ENCODE measurements at places on chromosomes 2 and 18.
A peak's percentile ranks its signal among the peaks of the same experiment; 100 is the strongest.

GRCh38 chr2:63789338-63790020 is 52.2 kb upstream of the UGP2 start:
- no peak for DNase-seq

- DNase-seq: no peak
Observed at GRCh38 chr18:5439986-5440696, 103.7 kb downstream of the EPB41L3 start.

DNA sequence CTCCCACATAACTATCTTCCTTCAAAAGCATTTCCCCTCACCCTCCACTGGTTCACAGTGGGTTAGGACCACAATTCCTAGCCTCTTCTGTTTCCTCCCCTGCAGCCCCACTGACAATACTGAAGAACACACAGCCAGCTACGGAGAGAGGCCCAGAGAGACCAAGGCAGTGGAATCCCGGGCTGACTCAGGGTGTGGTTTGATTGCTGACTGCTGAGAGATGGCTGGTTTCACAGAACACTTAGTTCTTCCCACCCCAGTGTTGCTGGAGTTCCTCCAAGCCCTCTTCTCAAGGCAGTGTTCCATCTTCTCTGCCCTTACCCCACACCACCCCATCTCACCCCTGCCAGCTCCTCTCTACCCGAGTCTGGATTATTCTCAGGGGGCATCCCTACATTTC is 43.3 kb upstream of the ZFP36L2 start:
- no peak for DNase-seq

- DNase-seq: no peak
Observed at GRCh38 chr2:120951693-120952092, 216.0 kb downstream of the GLI2 start.

DNA sequence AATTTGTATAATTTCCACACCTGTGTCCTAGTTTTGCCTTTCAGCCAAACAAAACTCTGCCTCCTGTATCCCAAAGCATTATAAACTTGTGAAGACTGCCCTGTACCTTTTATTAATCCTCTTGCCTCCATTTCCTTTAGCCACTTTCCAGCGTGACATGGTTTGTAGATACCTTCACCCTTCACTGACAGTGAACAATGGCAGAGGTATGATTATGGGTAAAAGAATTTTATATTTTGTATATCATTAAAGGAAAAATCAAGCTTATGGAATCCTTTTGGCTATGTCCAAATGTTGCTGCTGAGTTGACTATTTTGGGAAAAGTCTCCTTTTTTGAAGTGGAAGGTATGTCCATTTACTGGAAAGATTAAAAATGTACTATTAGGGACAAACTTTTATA is 251.7 kb downstream of the HNMT start:
- DNase-seq: no peak

DNA sequence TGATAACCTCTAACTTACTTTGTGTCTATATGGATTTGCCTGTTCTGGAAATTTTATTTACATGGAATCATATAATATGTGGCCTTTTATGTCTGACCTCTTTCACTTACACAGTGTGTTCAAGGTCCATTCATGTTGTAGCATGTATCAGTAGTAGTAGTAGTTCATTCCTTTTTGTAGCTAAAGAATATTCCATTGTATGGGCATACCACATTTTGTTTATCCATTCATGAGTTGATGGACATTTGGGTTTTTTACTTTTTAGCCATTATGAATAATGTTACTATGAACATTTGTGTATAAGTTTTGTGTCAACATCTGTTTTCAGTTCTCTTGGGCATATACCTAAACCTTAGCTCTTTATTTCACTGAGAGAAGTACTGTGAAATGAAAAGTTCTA is 11.5 kb downstream of the BBS5 start:
- DNase-seq: no peak

DNA sequence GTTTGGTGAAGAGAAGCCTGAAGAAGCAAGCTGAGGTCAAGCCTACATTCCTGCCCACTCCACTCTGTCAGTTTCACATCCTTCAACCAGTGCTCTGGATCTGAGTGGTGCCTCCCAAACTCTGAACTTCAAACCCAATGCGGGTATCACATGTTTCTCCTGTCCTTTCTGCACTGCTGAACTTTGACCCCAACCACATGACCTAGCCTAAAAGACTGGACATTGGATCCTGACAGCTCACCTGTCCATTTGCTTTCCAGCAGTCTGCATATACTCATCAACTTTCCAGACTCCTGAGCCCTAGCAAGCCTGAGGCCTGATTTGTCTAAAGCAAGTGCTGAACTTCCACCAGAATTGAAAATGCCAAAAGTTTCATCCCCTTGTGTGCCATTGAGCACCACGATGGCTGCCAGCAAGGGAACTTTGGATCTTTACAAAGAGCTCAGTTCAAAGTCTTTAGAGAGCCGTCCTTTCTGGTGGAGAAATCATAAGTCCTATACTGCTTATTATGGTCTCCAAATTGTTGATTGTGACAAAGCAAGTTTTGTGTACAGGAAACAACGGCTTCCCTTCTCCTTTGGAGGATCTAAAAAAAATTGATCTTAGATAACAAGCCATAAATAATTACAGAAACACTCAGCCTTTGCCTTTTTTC is 37.6 kb upstream of the ITGA6 start:
- DNase-seq: no peak

DNA sequence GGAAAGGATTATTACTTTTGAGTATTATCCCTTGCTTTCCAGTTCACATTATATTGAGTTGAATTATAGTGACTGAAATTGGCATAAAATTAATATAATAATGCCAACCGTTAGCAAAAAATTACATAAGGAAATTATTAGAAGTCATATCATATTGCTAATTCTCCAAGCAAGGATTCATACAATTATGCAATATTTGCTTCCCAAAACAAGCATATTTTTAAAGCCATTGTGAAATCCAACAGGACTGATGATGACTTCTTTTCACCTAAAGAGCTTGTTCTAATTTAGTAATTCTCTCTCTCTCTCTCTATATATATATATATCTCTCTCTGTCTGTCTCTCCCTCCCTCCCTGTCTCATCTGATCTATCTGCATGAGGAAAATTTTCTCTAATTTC is 283.5 kb downstream of the DSEL start:
- no peak for DNase-seq

GRCh38 chr2:170929686-170930050 is 615 bp downstream of the GORASP2 start:
- peak; percentile 63 for DNase-seq

GRCh38 chr2:175999283-175999819 is 2.7 kb downstream of the LNPK start:
- DNase-seq: no peak

GRCh38 chr2:26582890-26583289 is 58.3 kb downstream of the CIB4 start:
- peak; percentile 21 for DNase-seq

- DNase-seq: no peak
Observed at GRCh38 chr2:102237176-102237575, 50.4 kb downstream of the IL1RL2 start.

DNA sequence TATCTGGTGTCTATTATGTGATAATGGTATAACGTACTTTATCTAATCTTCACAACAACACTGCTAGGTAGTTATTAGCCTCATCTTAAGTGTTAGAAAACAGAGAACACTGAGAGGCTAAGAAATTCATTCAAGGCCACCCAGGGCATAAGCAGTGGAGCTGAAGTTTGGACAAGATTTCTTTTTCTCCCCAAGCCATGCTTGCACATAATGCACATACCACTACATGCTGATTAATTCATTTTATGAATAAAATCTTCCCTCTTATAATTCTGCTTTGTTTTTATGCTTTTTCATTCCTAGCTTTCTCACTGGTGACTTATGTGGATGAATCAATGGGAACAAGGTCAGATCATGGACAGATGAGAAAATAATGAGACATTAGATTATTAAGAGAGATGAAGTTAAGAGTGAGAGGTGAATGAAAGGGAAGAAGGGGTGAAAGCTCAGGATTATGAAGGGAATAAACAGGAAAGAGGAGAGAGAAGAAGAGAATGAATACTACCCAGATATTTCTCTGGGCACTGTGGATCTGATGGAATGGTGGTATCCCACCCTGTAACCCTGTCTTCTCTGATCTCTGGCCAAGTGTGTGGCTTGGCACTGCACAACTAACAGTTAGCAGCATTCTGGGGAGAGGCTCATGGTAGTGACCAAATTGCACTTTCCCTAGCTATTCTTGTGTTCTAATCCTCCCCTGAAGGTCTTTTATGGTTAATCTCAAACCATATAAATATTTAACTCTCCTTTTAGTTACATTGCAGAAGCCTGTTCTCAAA is 17.7 kb upstream of the GALNT3 start:
- no peak for DNase-seq

DNA sequence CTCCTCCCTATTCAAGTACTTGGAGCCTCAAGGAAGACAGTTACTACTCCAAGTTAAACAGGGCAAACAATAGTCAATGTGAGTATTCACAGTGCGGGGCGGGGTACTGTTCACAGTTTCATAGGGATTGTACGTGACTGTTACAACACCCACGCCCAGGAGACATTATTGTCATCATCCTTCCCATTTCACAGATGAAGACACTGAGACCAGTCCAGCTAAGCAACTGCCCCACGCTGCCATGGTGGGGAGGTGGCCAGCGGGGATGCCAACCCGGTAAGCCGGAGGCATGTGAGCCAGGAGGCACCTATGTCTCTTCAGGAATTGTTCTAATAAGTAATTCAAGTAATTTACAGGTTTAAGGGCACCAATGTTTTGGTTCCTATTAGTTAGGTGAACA is 982 bp downstream of the HJURP start:
- DNase-seq: no peak

GRCh38 chr2:52341732-52342131 is 1309.8 kb upstream of the NRXN1 start:
- DNase-seq: no peak

- no peak for DNase-seq
Observed at GRCh38 chr18:36757081-36757480, 71.7 kb downstream of the TPGS2 start.

GRCh38 chr2:223971-224760 is 39.7 kb downstream of the SH3YL1 start:
- DNase-seq: no peak

GRCh38 chr2:181904022-181904632 is 12.6 kb downstream of the ITPRID2 start:
- DNase-seq: no peak

- DNase-seq: no peak
Observed at GRCh38 chr2:177188482-177189469, 23.8 kb upstream of the HNRNPA3 start.

DNA sequence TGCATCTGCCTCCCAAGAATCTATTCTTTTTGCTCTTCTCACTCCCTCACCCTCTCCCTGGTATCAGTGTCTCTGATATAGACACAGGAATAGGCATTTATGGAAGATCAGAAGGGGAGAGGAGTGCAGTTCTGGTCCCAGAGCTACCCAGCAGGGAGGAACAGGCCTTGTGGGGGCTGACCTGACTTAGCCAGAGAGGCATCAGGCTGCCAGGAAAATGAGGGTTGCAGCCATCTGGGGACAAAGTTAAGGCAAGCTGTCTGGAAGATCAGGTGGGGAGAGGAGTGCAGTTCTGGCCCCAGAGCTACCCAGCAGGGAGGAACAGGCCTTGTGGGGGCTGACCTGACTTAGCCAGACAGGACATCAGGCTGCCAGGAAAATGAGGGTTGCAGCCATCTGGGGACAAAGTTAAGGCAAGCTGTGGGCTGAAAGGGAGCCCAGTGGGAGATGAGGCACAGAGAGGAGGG is 69.9 kb upstream of the HK2 start:
- DNase-seq: no peak

DNA sequence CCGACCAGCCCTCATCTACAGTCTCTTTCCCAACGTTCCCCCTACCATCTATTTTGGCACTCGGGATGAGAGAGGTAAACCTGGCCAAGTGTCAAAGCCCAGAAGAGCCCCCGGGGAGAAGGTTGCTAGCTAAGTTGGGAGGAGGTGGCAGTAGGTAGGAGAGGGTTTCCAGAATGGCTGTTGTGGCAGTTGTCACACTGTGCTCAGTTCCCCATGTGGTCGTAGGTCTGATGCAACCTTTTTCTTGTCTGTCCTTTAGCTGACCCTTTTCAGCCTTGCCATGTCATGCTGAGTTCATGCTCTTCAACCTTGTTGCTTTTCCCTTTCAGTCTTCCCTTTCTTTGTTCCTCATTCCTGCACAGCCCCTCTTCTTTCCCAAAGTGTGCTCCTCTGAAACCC is 34.5 kb downstream of the TTLL4 start:
- DNase-seq: no peak

DNA sequence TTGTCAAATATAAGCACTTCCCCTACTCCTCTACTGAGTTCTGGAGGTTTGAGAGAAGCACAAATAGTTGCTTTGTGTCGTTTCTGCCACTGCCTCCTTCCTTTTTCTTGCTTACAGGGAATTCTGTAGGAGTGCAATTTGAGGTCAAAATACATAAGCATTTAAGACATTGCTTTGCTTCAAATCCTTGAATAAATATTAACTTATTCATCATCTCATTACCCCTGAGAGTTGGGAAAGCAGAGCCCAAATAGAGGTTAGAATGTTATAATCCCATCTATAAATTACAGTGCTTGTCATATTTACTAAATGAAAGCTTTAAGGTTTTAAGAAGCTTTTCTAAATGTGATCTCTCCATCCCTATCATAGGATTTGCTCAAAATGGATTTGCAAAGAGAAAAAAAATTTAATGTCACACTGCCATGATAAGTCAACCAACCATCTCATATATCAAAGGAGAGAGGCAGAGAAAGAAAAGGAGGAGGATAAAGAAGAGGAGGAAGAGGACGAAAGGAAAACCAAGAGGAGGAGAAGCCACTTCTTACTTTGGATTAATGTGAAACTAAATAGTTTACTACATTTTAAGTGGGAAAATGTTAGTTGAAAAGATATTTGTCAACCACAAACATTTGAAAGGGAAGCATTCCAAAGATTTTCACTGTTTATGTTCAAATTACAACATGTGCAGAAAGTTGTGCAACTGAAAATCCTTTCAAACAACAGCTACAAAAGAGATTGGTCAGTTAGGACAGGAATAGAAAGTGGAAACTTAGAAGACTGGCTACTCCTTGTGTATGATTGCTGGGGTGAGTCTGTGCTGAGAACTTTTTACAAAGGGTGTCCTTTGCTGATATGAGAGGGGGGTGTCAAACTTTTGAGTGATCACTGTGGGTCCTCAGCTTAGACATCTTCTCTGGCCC is 277.3 kb upstream of the FN1 start:
- DNase-seq: no peak

DNA sequence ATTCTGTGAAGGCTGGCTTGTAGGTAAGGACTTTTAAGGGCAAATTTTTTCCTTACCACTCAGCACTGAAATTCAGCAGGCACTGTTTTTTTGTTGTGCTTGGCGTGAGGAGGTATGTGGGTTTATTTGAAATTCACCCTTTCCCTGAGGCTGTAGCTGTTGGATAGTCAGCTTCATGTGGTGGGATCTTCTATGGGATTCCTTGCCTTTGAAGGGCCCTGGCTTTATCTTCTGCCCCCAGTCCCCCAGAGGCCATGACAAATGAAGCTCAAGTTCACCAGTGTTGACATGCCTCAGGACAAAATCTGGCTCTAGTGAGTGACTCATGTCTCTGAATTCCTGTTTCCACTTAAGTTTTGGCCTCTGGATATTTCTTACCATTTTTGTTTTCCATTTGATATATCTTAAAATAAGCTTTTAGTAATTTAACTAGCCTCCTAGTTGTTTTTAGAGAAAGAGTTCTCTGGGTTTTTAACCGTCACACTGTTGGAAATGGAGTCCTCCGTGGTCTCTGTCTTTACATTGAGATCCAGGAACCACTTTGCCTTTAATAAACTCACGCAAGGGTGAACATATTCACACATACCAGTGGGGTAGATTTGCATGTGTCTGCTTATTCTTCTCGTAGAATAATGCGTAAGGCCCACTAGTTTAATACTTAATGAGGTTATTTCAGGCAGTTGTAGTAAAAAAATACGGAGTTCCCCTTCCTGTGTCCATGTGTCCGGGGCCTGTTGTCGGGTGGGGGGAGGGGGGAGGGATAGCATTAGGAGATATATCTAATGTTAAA is 211.1 kb upstream of the FAM98A start:
- no peak for DNase-seq

Data from activated CD4-positive, CD25-positive, alpha-beta regulatory T cell treated with anti-CD3 and anti-CD28 coated beads, Interleukin-2, amount 50 U/mL, for 72 hours (primary cell).